HuH-7 (cell line): ENCODE measurements at places on chromosomes 1 and 21.

GRCh38 chr1:80448081-80448480, 1352.7 kb upstream of the ADGRL2 start:
- no peak for DNase-seq

DNA sequence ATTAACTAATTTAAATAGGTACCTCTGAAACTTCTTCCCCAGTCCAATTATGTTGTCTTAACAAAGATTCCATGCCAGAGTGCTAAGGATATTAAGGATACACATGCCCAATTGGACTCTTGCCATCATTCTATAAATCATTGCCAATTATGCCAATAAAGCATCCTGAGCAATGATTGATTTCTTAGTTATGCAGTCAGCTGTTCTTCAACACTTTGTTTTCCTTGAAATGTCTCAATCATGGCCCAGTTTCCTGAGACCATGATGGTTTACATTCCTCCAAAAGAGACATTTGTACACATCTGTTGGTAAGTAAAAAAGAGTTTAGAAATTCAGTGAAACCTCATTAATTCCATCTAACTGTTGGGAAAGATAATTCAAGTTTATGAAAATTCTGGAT, 180.4 kb upstream of the PKN2 start:
- no peak for DNase-seq

GRCh38 chr1:26626994-26627393, 68.8 kb upstream of the ARID1A start:
- no peak for DNase-seq

GRCh38 chr1:22334860-22335550, 116.6 kb upstream of the ZBTB40 start:
- no peak for DNase-seq

- DNase-seq, result no peak
Measured at GRCh38 chr1:232278925-232279324, 351.0 kb downstream of the SIPA1L2 start.

DNA sequence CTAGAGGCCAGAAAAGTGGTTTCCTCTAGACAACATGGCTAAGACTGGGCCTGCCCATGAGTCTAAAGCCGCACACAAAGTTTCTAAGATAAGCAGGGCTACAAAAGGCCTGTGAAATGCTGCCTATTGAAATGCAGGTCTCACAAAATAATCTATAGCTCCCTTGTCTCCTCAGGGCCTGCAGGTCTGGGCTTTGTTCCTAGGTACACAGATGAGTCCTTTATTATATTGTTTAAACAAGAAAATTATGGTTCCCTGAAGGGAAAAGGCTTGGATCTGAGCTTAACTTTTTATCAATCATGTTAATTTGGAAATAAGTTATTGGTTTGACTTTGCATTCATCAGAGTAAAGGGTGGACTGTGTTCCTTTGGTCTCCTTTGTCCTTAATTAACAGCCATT, 413.4 kb upstream of the BEND5 start:
- DNase-seq, result no peak

DNA sequence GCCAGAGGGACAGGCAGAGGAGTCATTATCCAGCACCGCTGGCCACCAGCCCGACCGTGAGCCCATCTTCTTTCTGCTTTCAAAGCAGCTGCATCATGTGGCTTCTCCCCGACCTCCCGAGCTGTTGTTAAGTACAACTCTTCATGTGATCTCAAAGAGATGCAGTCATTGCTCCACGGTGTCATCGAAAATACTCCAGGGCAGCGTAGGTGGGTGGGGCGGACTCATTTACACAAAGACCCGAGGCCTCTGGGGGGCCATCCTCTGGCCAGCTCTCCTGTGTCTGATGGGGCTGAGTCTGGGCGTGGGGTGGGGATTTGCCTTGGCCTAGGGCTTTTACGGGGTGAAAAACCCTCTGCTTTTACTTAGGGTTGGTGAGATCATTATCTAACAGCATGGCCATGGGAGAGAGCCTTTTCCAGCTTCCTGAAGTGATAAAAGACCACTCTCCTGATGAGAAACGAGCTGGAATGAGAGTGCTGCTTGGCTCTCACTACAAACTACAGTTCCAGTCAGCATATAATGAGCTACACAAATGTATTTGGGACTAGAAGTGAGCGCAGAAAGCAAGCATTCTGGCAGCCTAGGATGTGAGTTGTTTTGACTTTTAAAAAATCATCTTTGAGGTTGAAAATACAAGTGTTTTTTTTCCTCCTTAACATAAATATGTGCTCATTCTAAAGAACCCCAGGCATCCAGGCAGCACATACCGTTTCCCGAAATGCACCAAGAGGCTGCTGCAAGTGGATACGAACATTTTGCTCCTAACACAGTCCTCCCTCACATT, 165.0 kb downstream of the RHOU start:
- no peak for DNase-seq

DNA sequence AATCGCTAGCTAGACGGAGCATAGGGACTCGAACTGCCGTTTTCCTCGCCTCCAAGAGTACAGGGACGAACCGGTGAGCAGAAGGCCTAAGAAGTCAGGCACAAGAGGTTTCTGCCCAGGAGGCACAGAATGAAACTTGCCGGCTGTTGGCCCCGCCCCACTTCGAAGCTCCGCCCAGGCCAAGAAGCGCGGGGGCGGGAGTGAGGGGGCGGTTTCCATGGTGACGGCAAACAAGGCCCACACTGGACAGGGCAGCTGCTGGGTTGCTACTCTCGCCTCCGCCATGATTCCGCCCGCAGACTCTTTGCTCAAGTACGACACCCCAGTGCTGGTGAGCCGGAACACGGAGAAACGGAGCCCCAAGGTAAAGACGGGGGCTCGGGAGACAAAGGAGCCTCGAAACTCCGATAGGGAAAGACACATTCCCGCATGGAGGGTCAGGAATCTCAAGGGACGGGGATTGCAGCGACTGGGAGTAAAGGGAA, at the start of gene DNALI1:
DNALI1 (plus strand) TSS at position 229 of the 485 bp plus-strand sequence; CDS start at position 284, 55 bp downstream.
- DNase-seq, result peak; percentile 28

DNA sequence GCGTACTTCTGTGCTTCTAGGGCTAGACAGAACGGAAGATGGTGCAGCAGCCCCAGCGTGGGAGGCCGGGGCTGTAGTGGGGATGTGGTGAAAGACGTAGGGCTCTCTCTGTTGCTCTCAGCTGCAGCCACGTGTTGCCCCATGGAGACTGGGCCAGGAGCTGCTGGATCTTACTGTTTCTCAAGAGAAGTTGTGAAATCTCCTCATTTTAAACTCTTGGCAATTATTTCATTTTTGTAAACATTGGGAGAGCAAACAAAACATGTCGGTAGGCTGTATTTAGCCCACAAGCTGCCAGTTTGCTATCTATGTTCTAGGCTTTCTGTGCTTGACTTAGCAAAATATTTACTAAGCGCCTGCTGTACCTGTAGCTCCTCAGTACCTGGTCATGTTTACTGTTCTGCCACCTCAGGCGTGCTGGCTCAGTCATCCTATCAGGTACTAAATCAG, 15.9 kb upstream of the ELOA start:
- DNase-seq, result peak; percentile 37

DNA sequence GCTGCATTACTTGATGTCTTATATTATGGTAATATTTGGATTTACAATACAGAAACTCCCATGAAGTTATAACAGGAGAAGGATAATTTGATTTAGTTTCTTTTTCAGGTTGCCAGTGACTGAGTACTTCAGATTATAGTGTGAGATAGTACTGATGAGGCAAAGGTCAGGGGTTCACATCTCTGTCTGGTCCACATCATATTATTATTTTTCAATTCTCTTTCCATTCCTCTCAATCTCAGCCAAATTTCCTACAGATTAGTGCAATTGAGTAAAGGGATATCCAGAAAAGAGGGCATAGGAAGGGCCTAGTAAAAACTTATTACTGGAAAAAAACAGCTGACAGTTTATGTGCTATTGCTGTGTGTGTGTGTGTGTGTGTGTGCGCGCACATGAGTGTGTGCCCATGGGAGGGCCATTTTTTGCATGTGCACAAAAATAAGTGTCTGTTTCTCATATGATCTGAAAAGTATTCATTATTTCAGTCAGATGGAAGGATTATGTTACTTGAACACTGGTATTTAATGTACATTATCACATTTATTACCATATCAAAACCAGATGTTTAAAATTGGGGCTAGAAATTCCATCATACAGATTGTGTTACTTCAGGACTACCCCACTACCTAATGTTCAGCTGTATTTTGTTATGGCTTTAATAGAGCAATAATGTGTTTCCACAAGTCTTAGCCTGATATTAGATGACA, 78.3 kb upstream of the KCNK2 start:
- DNase-seq, result no peak

GRCh38 chr1:49102752-49103151, 326.1 kb upstream of the BEND5 start:
- no peak for DNase-seq

DNA sequence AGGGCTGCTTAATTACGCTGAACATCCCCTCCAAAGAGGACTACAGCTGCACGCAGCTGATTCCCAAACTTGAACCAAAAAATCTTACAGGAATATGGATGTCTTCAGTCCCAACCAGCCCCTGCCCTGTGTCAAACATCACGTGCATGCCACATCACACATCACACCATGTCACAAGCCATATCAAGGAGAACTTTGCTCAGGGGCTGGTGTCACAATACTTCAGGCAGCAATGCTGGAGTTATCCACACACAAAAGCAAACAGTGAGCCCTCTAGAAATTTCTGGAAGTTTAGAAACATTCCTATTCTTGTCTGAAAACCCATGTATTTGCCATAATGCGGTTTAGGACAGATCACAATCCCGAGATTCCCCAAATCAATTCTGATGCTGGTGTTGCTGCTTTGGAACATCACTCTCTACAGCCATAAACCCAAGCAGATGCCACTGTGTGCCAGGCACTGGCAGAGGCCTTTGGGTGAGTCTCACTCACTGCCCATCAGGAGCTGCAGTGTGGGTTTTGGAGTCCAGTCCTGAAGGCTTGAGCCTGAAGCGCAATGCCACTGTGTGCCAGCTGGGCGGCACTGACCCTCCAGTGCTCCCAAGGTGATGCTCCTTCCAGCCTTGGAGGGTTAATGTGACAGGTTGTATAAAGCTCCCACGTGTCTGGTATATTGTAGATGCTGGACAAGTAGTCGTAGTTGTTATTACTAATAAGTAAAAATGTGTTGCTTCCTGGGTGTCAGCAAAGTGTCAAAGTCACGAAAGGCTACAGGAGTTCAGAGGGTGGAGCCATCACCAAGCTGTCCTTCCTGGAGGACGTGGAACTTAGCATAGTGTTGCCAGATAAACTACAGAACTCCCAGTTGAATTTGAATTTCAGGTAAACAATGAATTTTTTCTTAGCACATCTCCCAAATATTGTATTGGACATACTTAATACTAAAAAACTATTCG, 20.1 kb upstream of the EFNA1 start:
- peak; percentile 65 for DNase-seq

DNA sequence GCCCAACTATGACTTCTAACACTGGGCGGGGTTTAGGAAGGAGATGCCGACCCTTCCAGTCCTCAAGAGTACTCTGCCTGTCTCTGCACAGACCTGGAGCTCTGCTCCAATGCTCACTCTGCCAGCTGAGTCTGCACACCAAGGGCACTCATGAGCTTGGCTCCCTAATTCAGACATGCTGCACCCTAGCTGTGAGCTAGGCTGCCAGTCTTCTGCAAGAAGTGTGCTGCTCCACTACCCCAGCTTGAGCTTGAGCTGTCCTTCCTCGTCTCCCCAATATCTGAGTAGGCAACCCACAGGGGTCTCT, 13.2 kb downstream of the TP53BP2 start:
- DNase-seq, result no peak

DNA sequence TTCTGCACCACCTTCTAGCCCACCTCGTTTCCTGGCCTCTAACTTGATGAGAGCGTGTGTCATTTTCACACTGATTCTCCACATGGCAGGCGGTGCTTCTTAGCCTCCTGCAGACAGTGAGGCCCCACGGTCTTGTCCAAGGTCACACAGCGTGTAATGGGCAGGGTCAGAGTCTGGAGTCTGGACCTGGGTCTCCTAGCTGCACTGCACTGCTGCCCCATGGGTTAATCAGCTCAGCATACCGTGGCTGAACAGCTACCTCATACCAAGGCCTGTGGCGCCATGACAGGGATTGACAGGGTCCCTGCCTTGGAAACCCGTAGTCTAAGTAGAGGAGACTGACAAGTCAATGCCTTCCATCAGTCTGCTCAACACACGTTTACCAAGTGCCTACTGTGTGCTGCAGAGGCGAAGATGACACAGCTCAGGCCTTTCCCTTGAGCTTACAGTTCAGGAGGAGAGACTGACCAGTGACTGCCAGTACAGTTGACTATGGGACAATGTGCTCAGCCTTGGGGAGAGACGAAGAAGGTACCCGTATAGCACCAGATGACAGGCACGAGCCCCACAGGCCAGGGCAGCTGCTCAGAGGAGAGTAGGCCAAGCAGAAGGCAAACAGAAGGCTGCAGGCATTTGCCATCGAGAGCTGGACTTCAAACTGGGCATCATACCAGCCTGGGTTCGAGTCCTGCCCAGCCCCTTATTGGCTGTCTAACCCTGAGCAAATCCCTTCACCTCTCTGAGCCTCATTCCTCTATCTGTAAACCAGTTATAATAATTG, 5.5 kb downstream of the PCSK9 start:
- no peak for DNase-seq

DNA sequence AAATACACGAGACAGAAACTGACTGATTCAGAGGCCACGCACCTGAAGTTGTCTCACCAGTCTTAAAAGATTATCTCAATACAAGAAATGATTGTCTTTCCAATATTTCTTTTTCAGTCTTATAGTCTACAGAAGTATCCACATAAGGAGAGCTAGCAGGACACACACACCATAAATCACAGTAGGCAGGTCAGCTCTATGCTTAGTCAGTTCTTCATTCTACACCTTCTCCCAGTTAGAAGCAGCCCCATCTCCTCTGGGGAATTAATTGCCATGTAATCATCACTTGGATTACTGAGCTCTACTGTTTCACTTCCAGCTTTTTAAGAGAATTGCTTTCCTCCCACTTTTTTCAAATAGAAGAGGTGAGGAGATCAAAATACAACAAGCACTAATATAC, 59.6 kb downstream of the SMYD3 start:
- DNase-seq, result no peak

GRCh38 chr21:14693997-14694396, 147.9 kb upstream of the SAMSN1 start:
- no peak for DNase-seq

DNA sequence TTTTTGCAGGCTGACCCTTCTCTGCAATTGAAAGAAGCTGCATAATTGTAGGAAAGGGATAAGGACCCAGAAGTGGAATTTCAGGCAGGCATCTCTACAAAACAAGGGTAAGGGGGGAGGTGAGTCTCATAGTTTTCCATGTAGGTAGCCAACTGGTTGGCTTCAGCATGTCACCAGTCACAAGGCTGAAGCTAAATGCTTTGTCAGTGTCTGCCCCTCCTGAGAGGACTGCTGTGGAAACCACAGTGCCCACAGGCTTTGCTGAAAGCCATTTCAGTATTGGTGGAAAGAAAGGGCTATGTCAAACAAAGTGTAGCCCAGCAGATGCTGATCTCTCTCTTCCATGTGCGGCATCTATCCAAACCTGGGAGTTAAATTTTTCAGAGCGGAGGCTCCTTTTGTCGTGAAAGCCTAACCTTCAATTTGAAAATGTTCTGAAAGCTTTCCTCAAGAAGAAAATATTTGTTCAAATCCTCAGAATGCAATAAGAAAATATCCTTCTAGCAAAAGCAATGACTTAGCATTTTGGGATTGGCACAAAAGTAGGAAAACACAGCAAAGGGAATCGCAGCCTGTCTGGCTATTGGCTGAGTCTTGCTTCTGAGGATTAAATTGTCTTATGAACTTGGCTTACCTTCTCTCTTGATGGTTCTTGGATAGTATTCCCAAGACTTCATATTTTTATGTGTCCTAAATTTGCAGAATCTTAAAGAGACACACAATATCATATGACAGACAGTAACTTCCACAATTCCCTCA, 591.7 kb downstream of the PLPP3 start:
- DNase-seq, result no peak
